Pancreas (tissue), 10 donors: ENCODE measurements at places on chromosomes 2 and 18.

DNA sequence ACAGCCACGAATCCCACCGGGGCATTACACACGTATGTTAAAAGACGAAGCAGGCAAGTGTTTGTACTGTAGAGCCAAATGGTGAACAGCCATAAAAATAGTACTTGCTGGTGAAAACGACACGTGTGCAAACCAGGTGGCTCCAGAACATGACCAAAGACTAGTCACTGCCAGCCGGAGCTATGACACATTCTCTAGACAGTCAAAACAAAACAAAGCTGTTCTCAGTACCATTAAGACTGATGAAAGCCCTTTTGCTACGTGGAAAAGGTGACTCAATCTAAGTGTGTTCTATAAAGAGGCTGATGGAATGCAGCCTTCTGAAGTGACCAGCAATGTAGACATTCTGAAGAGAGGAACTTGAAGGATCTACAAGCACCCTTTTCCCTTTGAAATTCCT is 367.7 kb upstream of the NETO1 start:
- no peak for DNase-seq

DNA sequence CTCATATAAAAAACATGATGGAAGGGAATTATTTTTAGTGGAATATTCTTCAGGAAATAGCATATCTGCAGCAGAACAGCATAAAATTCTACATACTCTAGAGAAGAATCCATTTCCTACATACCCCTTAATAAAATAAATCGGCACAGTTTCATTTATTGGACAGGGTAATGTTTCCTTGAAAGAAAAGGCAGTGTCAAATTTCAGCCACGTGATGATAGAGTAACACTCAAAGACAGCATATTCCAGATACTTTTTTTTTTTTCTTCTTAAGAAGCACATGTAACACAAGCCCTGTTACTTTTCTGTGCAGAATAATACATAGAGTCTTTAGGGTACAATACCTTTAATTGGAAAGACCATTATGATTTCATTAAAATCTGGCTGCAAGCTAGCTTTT is 204.4 kb downstream of the SRBD1 start:
- no peak for DNase-seq

DNA sequence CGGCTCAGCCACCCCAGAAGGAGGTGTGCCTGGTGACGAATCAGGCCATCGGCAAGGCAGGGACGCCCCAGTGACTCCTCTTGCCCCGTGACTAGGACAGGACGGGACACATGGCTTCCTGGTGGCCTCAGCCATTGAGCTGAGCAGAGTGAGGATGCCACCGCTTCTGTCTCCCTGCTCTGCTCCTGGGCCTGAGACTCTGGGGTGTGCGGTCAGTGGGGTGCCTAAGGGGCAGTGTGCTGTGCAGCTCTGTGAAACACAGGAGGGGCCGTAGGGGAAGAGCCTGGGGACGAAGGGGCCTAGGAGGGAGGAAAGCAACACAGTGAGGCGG is 24.3 kb downstream of the IGFBP5 start:
- DNase-seq = no peak

DNA sequence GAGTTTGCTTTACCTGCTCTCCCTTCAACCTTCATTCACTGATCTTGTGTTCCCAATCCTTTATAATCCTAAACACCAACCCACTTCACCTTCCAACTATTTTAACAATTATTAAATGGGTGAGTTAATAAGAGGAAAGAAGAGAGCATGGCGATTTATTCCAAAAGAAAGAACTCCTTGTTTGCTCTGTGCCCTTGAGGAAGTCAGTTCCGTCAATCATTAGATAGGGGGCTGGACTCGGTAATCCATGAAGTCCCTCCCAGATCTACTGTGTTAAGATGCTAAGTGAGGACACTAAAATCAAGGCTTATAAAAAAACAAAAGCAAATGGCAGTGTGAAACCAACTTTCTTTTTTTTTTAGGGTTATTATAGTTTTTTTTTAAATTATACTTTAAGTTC is 589.9 kb downstream of the XIRP2 start:
- DNase-seq = peak; percentile 12

GRCh38 chr2:190216829-190217228 is 102.8 kb downstream of the HIBCH start:
- no peak for DNase-seq
